Stimulated activated CD4-positive, alpha-beta T cell treated with anti-CD3 and anti-CD28 coated beads, Interleukin-4, amount 100 ng/mL, for 1 hour (primary cell): ENCODE measurements at places on chromosomes 11 and 22.
A peak's percentile ranks its signal among the peaks of the same experiment; 100 is the strongest.

- no peak for DNase-seq
These were observed 10.0 kb downstream of the SPTY2D1 start for GRCh38 chr11:18624161-18624560.

DNA sequence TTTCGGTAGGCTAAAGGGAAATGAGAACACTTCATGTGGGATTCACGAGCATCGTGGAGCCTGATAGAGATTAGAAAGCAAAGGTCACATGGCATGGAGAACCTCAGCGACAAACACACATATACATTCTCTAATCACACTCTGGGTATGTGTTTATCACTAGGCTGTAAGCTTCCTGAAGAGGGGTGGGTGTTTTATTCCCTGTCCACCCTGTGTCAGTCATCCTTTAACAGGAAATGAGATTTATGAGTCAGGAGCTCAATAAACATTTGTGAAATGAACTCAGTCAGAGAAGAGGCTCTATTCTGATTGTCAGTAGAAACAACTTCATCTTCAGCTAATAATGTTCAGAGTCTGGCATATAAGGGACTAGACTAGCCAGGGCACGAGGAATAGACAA lies 71.7 kb upstream of the EIF3M start:
- no peak for DNase-seq

GRCh38 chr22:32634421-32634981 lies 159.9 kb downstream of the FBXO7 start:
- DNase-seq: no peak

GRCh38 chr11:8231979-8232378 lies 31.7 kb downstream of the LMO1 start:
- no peak for DNase-seq

- no peak for DNase-seq
These were observed 18.3 kb upstream of the OR56A3 start for GRCh38 chr11:5923794-5924193.

- no peak for DNase-seq
These were observed 34.6 kb downstream of the APOL5 start for GRCh38 chr22:35752006-35752862.

DNA sequence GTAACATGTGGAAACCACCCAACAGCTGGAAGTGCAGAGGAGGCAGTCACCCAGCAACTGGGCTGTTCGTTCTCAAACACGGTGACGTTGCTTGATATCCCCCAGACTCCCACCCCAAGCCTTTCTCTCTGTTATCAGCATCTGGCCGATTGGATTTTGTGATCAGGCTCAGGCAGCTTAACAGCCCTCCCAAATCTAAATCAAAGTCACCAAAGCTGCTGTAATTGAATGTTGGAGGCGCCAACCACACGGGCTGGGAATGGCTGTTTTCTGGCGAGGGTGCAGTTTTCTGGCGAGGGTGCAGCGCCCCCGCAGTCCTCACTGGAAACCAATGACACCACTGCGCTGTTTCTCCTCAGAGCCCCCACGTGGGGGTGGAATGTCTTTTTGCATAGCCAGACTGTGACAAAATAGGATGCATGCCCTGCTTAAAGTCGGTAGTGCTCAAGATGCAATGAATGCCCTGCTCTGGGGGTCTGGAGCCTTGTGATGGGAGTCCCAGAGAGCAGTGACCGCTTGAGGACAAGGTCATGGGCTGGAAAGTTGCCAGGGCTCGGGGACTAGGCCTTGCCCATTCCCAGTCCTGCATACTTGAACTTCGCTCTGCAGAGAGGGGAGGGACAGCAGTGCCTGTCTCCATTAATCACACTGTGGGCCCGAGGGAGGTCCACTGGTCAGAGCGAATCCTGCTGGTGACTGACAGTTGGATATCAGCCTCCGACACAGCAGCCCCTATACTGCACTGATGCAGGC lies 105.3 kb downstream of the MORC2 start:
- DNase-seq: no peak

DNA sequence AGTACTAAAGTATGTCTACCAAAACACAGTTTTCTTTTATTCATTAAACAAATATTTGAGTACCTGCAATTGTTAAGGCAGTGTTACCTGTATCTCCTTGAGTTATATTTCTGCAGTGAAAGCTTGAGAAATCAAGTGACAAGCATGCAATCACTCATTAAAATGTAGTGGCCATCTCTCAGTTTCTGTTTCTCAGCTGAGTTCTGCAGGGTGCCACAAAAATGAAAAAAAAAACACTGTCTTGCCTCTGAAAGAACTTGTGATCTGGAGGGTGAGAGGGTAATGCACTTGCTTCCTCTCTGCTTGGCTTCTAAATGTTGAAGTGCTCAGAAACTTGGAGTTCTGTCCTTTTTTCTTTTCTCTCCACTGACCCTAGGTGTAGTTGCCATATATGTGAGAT lies 6.8 kb downstream of the QSER1 start:
- DNase-seq: no peak

GRCh38 chr11:35619855-35620640 lies 1.8 kb downstream of the FJX1 start:
- DNase-seq: peak; percentile 8

DNA sequence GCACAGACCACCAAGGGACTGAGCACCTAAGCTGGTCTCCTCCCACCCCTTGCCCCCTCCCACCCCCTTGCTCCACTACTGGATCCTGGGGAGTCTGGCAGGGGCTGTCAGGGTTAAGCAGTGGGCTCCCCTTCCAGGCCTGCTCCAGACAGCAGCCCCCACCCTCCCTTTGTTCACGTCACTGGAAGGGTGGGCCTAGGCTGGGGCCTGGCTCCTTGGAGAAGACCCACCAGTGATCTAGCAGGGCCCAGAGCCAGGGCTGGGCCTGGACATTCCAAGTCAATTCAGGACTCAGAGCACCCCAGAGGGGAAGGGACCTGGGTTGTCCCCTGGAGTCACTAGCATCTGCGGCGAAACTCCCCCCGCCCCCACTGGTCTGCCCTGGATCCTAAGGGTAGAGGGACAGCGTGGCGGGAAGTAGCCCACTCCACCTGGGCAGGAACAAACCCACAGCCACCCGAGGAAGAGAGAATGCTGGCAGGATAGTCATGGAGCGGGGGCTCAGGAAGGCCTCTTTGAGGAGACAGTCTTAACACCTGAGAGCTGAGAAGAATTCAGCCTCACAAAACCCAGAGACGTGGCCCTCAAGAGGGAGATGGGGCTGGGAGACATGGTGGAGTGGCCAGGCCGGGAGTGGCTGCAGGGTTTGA lies 45.8 kb downstream of the IGLL1 start:
- no peak for DNase-seq

DNA sequence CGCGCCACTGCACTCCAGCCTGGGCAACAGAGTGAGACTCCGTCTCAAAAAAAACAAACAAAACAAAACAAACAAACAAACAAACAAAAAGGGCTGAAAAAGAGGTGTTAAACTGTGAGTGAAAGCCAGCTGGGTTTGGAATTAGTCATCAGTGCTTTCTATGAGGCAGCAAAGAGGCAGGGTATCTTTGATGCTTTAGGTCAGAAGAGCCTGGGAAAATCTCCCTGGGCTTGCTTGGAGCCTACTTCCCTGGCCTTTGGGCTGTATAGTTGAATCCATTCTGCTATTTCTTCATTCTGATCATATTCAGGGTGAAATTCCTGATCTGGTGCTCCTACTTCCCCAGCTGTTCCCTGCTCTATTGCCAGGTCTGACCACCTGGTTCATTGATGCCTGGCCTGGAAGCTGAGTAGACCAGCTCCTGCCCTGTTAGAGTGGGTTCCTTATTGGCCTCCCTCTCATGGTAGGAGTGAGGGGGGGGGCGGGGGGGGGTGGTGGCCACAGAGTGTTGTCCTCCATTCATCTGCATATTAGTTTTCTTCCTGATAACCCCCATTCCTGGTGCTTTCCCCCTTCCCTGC lies 65.6 kb downstream of the INSC start:
- no peak for DNase-seq

GRCh38 chr11:127268932-127269331 lies 268.4 kb upstream of the KIRREL3 start:
- no peak for DNase-seq

DNA sequence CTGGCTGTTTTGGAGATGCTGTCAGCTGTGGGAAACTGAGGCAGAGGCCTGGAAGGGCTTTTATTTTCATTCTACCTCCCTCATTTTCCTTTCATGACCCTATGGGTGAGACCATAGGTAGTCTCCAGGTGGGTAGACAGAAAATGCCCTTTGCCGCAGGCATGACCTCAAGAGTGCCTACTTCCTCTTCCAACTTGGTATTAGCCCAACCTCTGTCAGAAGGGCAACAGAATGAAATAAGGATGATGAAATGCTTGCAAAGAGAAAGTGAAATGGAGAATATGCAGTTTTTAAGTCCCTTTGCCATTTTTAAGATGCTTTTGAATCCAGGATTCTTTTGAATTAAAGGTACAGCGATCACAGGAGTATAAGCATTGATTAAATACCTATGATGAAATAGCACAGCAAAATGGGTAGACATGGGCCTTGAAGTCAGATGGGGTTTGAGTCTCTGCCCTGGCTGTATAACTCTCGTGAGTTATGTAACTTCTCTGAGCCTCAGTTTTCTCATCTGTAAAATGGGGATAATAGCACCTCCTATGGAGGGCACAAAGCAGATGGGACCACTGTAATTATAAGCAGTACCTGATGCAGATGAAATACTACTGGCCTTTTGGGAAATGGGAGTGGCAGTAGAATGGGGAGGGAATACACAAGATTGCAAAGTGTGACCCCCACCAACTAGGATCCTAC lies 3.7 kb downstream of the ASPHD2 start:
- no peak for DNase-seq

- no peak for DNase-seq
These were observed 9.1 kb upstream of the TCF20 start for GRCh38 chr22:42279425-42280020.

GRCh38 chr22:26431261-26431995 lies 2.4 kb downstream of the ASPHD2 start:
- no peak for DNase-seq

DNA sequence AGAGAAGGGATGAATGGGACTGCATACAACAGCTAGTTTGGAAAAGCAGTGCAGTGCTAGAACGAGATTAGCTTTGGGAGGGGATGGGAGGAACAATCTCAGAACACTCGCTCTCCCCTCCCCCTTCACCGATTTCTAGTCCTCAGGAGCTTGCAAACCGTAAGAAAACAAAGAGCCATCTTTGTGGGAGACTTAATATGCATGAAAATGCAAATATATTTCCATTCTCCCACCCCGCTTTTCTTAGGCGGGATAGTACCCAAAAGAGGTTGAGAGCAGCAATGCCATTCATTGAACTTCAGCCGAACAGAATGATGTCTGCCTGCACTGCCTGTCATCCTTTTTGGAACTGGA lies 1.1 kb downstream of the SPINDOC start:
- DNase-seq: no peak
